T1000 (cell line): ENCODE measurements at places on chromosomes 3 and 15.

- DNase-seq: no peak
These were observed 743.9 kb upstream of the GOLIM4 start for GRCh38 chr3:168839653-168840052.

GRCh38 chr3:48612309-48612708 lies 2.9 kb upstream of the UQCRC1 start:
- no peak for DNase-seq

DNA sequence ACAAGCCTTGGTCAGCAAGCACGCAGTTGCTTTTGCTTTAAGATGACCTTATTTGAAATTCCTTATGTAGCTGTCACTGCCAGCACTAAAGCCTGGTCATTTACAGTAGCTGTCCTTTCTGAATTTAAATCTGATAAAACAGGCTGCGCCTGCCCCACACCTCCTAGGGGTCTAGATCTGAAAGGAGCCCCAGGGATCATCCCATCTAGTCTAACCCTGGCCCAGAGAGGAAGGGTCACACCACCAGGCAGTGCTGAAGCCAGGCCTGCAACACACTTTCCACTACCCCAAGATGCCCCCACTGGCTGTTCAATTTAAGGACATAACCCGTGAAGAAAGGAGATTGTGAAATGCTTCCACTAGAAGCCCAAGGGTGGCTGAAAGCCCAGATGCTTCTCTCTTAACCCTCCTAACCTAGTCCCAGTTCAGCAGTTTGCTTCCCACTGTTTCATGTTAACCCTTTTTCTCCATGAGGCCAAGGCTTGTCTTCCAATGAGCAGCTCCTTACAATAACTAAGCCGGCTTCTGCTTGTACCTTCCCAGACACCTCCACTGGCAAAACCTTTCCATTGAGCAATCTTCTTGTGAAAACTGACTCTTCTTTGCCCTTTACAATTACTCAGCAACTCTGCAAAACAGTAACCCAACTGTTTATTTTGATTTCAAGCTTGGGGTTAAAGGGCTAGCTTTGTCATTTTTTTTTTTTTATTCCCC lies 198.9 kb upstream of the LPP start:
- peak; percentile 41 for DNase-seq

DNA sequence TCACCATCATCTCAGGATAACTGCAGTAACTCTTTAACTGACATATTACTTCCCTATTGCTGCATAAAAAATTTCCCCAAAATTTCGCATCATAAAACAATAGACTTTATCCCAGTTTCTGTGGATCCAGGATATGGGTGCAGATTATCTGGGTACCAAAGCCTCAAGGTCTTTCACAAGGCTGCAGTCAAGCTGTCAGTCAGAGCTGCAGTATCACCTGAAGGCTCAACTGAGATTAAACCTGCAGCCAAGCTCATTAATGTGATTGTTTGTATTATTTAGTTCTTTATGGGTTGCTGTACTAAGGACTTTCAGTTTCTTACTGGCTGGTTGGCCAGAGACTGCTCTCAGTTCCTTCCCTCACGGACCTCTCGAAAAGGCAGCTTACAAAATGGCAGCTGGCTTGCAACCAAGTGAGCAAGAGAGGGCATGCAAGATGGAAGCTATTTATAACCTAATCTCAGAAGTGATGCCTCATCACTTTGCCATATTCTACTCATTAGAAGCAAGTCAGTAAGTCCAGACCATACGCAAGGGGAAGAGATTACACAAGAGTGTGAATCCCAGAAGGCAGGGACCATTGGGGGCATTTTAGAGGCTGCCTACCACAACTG lies 54.9 kb downstream of the DCUN1D1 start:
- DNase-seq: no peak

DNA sequence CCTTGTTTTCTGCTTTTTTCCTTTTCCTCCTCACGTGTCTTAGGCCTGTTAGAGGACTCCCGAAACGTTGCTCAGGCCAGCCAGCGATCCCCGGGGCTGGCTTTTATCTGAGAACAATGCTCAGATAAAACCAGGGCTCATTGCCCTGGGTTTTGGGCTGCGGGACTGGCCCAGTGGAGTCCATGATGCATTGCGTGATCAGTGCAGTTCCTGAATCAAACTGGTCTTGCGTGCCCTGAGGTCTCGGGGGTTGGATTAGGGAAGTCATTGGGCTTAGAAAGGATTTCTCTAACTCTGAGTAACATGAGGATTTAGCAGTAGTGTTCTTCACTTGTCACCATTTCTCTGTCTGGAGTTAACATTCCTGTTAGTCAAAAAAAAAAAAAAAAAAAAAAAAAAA lies 66.3 kb downstream of the CCR1 start:
- no peak for DNase-seq

DNA sequence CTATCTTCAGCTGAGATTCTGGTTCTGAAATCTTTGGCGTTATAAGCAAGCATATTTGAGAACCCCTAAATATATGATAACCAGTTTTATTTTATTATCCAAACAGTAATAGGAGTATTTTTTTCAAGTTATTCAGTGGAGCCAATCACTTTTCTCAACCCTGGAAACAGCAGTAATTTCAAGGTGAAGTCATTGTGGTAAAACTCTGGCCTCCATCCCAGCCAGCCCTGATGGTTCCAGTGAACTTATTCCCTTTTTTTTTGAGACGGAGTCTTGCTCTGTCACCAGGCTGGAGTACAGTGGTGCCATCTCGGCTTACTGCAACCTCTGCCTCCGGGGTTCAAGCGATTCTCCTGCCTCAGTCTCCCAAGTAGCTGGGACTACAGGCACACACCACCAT lies 545.4 kb upstream of the IL12A start:
- no peak for DNase-seq

- no peak for DNase-seq
These were observed 625 bp upstream of the RBM15B start for GRCh38 chr3:51390246-51391074.

DNA sequence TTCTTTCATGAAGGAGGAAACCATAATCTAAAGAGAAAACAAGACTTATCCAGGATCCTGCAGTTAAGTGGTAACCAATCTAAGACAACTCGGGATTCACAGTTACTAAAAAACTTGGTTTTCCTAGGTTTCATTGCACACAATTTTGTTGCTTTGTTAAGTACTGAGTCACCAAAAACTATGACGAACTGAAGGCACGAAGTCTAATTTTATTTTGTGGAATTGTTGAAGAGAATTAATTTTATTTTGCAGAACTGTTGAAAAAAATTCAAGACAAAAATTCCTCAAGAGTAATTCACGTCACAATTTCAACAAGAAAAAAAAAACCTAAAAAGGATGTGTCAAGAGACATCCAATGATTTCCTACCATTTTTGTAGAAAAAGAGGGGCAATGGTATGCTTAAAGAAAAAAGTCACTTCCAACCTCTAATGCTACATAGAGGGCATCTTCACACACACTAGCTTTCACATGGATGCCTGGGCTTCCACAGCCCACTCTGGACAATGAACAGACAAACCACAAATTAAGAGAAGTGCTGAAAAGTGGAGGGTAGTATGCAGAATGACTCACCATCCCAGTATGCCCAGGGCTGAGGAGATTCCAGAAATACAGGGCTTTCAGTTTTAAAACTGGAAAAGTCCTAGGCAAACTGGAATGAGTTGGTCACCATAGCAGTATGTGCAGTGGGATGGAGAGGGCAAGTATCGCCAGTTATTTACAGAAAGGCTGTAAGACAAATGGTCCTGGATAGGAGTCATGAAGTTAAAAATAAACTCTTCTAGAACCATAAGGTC lies 29.2 kb downstream of the PLOD2 start:
- DNase-seq: no peak

GRCh38 chr15:67512140-67512539 lies 8.8 kb upstream of the C15orf61 start:
- DNase-seq: no peak
